Activated T-cell treated with anti-CD3 and anti-CD28 coated beads, Interleukin-2, amount 50 U/mL, for 4 hours (primary cell): ENCODE measurements at places on chromosomes 6 and 20.

- no peak for DNase-seq
These were observed 8.8 kb downstream of the PDRG1 start for GRCh38 chr20:31943052-31943471.

- no peak for DNase-seq
These were observed 15.3 kb upstream of the CDH22 start for GRCh38 chr20:46323557-46323956.

GRCh38 chr20:52470561-52470960, 279.0 kb upstream of the ZFP64 start:
- no peak for DNase-seq

DNA sequence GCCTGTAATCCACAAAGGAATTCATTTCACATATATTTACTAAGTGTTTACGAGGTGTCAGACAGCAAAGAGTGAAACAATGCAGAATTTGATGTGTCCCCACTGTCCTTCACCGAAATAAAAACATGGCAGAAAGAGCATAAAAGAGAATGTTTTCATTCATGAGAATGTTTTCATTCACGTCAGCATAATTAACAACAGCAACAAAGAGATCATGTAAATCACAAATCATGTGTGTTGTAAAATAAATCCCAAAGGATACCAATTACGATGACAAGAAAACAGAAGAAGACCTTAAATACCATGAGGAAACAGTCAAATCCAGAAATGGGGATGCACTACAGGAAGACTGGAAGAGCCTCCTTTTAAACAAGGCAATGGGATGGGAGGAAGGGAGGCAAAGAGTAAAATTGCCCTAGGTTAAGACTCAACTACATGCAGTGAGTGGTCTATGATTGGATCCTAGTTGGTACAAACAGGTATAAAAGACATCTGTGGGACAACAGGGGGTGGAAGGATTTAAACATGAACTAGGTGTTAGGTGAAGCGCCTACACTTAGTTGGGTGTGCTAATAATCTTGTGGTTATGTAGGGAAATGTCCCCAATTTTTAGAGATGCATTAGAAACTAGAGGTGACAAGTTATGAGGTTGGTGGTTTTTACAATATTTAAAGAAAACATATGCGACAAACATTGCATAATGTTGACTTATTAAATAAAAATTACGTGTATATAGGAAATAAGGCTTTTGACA, 1.5 kb downstream of the ZSCAN31 start:
- no peak for DNase-seq

DNA sequence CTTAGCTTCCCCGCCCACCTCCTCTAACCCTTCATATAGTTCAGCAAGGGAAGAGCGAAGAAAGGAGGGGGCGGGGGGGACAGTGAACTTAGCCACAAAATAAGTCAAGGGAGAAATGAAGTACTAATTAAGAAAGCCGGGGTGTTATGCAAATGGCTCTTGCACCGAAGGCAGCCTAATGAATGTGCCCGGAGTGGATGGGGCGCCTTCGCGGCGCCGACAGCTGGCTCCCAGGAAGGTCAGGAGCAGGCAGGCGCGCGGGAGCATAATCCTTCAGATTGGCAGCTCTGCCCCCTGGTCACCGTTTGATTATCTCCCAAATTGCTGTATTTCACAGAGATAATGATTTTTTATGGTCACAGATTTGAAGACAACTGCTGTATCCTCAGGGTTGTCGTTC, 395.1 kb downstream of the TFAP2B start:
- DNase-seq, result no peak

- DNase-seq, result no peak
These were observed 198.4 kb downstream of the ISM1 start for GRCh38 chr20:13419477-13419876.

DNA sequence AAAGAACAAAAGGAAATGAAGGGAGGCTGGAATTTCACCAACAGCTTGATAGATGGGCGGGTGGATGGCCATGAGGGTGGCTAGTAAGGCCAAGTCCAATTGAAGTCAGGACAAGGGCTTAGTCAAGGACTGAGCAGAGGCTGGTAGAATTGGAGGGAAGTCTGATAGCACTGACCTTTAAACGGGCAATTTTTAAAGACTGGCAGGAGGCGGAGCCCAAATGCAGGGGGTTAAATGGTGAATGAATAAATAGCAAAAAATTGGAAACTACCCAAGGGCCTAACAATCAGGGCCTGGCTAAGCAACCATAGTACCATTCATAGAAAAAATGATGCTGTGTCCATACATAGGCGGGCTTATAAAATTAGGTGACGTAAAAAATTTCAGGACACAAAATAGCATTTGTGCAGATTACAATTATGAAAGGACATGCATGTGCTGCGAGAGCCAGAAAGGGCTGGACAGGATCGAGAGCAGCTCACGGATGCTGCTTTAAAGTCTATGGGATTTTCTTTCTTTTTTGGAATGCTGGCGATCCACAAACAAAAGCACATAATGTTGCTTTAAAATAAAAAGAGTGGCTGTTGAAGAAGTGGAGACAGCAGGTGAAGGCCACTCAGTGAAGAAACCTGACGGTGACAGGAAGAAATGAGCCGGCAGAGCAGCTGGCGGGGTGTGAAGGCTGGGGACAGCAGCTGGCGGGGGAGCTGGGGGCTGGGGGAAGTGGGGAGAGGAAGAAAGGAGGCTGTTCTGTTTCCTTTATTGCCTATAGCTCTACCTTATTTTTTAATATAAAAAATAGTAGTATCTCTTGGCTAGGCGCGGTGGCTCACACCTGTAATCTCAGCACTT, 42.8 kb upstream of the TAF8 start:
- peak; percentile 36 for DNase-seq

DNA sequence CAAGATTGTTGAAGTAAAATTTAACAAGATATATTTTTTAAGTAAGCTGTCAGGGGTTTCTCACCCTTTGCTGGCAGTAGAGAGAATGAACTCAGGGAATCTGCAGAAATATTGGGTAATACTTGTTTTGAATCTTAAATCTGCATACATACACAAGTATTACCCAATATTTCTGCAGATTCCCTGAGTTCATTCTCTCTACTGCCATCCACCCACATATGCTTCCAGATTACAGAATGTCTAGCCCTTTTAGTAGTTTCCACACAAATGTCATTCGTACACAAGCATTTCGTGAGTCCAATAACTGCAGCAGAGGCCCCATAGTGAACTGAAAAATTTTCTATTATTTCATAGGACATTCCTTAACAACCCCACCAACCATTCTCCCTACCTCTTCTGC, 69.6 kb upstream of the TNFRSF21 start:
- DNase-seq, result no peak

- no peak for DNase-seq
These were observed 3.6 kb upstream of the PRL start for GRCh38 chr6:22300273-22300998.

GRCh38 chr20:9689041-9689440, 149.8 kb downstream of the PAK5 start:
- no peak for DNase-seq

DNA sequence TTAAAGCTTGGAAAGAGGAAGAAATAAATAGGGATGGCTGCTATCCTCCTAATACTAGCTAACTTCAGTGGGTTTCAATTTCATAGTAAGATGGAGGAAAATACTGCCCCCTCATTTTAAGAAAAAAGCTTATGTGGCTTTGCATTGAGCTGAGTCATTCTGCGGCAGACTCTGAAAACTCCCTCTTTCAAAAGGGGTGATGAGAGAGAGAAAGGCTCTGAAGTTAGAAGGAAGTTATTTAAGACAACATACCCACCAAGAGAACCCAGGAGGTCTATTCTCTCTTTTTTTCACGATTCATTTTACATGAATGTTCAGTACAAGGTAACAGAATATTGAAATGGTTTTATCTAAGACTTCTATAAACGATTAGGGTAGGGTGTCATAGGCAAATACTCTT, 4.5 kb downstream of the PRDM13 start:
- DNase-seq, result no peak

DNA sequence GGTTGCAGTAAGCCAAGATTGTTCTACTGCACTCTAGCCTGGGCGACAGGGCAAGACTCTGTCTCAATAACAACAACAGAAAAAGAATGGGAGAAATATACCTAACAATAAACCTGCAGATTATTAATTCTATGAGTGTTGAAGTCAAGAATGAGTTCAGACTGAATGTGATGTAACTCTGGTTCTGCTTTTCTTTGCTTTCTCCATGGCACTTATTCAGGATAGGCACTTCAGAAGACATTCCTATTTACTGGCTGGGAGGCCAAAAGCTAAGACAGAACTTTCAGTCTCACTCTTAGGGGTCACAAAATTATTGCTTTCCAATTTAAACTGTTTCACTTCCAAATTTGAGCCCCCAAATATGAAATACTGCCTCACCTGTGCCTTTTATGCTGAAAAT, 15.7 kb upstream of the PRIM2 start:
- no peak for DNase-seq

GRCh38 chr6:106440546-106440945, 80.0 kb downstream of the CRYBG1 start:
- DNase-seq, result no peak

DNA sequence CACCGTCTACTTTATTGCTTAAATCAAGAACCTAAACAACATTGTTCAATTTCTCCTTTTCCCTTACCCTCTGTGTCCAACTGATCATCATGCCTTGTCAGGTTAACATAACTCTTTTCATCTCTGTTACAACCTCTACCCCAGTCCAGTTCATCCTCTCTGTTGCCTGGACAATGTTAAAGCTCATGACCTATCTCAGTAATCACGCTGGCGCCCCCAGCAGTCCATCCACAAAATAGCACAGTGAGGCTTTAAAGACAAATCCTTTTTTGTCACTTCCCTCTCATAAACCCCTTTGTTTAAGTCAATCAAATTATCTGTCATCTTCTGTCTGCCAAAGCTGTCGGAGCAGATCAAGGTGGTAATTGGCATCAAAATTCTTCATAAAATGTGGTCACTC, 140.1 kb downstream of the QKI start:
- peak; percentile 45 for DNase-seq

DNA sequence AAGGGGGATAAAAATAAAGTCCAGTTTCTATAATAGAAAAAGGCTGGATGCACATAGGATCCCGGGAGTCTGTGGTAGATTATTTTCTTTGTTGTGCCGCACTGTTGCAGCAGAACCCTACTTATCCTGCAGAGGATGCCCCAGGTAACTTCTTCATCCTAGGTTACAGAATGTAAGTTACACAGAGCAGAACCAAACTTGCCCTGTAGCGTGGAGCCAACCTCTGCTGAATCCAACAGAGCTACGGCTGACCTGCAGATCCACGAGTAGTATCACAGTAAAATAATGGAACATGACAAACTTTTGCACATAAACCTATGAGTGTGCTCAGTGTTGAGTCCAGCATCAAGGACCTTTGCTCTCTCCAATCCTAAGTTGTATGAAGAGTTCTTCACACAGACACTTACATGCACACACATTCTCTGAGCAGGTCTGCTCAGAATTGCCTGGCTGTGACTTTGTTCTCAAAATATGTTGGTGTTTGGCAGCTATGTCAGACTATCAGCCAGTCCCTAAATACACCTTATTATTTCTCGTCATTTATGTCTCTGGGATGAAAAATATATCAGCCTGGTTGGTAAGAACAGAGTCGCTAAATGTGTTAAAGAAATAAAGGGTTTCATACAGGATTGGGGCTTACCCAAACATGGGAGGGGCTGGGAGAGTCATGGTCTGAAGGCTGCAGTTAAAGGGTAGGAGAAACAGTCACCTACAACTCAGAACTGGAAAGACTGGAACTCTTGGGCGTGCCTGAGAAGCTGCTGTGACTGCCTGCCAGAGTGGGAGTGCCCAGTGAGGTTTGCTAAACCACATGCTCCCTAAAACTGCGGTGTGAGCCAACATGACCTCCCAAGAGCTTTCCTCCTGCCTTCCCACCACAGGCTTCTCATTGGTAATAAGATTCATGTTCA, 165.1 kb upstream of the SLC24A3 start:
- no peak for DNase-seq

GRCh38 chr20:41275301-41275731, 42.2 kb downstream of the ZHX3 start:
- DNase-seq, result no peak

GRCh38 chr6:38155621-38156204, 336.2 kb downstream of the ZFAND3 start:
- no peak for DNase-seq

GRCh38 chr6:77650098-77650663, 2.7 kb upstream of the MEI4 start:
- DNase-seq, result no peak

GRCh38 chr20:37342231-37343177, 3.4 kb upstream of the SRC start:
- no peak for DNase-seq

- no peak for DNase-seq
These were observed at the start of gene ENPP3 for GRCh38 chr6:131636880-131637792. Gene ENPP3, plus strand, starts transcription at chr6:131637302. Its CDS starts 83 bp downstream, at chr6:131637385.

DNA sequence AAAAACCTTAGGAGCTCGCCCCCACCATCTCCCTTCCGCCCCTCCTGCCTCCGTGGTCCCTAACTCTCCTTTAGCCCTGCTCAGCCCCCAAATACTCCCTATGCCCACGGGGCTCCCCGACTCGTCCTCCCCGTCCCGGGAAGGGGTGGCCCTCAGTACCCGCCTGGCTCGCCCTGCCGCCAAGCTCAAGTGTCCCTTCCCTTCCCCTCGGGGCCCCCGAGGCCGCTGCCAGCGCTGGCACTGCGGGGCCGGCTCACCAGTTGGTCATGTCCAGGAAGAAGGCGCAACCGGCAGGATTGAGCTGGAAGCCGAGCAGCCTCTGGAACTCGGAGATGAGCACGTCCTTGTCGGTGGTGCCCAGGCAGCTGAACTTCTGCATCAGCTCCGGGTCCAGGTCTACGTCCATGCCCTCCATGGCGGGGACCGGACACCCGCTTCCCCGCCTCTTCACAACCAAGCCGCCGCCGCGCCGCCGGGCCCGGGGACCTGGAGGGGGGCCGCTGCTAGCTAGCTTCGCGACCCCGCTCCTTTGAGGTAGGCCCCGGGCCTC, 303 bp downstream of the ILRUN start:
- DNase-seq, result no peak

- no peak for DNase-seq
These were observed 29.5 kb downstream of the TMEM181 start for GRCh38 chr6:158589366-158589765.

DNA sequence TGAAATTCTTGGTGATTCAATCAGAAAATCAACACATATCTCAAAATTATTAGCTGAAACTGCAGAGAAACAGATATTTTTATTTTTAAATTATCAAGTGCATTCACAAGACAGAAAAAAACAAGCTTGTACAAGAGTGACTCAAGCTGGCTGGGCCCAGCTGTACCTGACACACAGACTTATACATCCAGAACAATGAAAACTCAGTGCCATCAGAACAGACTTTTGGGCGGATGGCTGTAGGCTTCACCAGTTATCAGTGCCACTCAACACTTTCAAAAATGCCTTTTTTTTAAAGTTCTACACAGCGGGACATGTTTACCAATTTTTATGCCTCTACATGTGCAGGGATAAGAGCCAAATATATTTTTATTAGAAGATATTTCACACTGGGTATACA, 102.8 kb downstream of the MYB start:
- DNase-seq, result no peak

DNA sequence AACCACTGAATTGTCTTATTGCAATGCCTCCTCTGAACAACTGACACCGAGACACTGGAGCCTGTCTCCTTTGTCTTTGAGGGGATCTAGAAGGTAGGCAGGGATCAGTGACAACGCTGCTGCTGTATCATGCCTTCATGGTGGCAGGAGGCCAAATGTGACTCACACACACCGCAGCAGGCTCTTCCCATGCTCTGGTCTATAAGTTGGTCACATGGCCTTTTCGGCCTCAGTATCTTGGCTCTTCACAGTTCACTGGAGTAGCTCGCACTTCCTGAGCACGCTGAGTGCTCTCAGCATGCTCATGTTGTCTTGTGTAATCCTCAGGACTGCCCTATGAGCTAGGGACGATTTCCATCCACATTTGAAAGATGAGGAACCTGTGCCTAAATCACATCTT, 167.4 kb upstream of the PCSK2 start:
- DNase-seq, result no peak
